ENCODE measurements at places on chromosomes 4 and X. TPM values are rescaled to one million over a fixed set of nuclear protein-coding genes. Genes with fewer than 3 reads are reported as not detected.

GRCh38 chr4:184854673-184855072 is 28.9 kb upstream of the ACSL1 start:
- H3K27ac ChIP-seq = no peak overlapping the region
- peak; percentile 31 for DNase-seq
- peaks cover 5% of the 10 kb centered on the region for H3K27me3 ChIP-seq
- no peaks in the 10 kb centered on the region for H3K36me3 ChIP-seq

GRCh38 chr4:154049457-154050181 is 260.7 kb upstream of the SFRP2 start:
- H3K4me3 ChIP-seq = no peak overlapping the region
- no peak overlapping the region for H3K27ac ChIP-seq

- no peak overlapping the region for H3K4me3 ChIP-seq
- H3K27me3 ChIP-seq = peaks cover 7% of the 10 kb centered on the region
- DNase-seq = no peak
- H3K4me1 ChIP-seq = peaks cover 7% of the 10 kb centered on the region
- H3K36me3 ChIP-seq = no peaks in the 10 kb centered on the region
Observed at GRCh38 chr4:113955948-113956347, 23.5 kb downstream of the ARSJ start.

Gene SH3D19
- total RNA-seq = not detected

Gene AREG
- total RNA-seq = 0.91 TPM

Gene GALNTL6
- not detected for total RNA-seq
